ENCODE measurements at places on chromosomes 1 and 21. TPM values are rescaled to one million over a fixed set of nuclear protein-coding genes. Genes with fewer than 3 reads are reported as not detected.

ZFP69B gene
- total RNA-seq: 4.2 TPM

ZSWIM5 gene
- total RNA-seq: 0.14 TPM

TRAPPC3 gene
- total RNA-seq: 110 TPM

CFAP126 gene
- not detected for total RNA-seq

G0S2 gene
- not detected for total RNA-seq

GRCh38 chr1:162916407-162916806 is 55.4 kb upstream of the CCDC190 start:
- peak; percentile 37 for DNase-seq

DNA sequence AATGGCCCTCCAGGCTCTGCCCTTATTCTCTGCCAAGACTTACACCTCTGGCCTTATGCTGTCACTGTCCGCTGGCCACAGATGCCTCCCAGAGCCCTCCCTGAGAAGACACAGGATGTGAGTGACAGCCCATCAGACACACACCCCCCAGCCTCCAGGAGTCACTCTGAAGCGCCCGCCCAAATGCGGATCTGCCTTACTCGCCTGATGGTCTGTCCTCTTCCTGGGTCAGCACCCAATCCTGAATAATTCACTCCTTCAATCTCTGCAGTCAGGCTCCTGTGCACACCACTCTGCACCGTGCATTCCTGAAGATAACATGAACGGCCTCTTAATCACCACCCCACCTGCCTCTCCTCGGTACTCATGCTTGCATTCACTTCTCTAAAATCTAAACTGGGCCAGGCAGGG is 14.7 kb downstream of the CLSTN1 start:
- no peak for DNase-seq

- no peak for DNase-seq
These were observed 258.7 kb downstream of the CAMTA1 start for GRCh38 chr1:7043719-7044535.

- DNase-seq: peak; percentile 78
These were observed 6.6 kb upstream of the NUP133 start for GRCh38 chr1:229514578-229515275.

DNA sequence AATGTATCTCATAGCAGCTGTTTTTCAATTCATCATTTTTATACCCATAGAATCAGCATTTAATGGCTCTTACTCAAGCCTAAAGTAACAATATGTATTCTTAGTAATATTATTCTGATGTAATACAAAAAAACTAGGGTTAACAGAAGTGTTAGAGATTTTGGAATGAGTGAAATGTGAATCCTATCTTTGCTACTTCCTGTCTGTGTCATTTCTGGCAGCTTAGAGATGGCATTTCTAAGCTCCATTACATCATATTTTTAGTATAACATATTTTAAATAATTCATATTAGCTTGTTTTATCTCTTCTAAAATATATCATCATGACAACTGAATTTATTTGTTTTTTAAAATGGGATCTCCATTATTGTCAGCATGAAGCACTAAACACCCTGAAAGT is 90.2 kb downstream of the LRRC7 start:
- no peak for DNase-seq

GRCh38 chr1:19773485-19773884 is 26.2 kb downstream of the TMCO4 start:
- no peak for DNase-seq

- no peak for DNase-seq
These were observed 26.7 kb downstream of the SNX7 start for GRCh38 chr1:98688110-98688739.

- peak; percentile 72 for DNase-seq
These were observed 24.5 kb upstream of the POU2F1 start for GRCh38 chr1:167196166-167196565.

DNA sequence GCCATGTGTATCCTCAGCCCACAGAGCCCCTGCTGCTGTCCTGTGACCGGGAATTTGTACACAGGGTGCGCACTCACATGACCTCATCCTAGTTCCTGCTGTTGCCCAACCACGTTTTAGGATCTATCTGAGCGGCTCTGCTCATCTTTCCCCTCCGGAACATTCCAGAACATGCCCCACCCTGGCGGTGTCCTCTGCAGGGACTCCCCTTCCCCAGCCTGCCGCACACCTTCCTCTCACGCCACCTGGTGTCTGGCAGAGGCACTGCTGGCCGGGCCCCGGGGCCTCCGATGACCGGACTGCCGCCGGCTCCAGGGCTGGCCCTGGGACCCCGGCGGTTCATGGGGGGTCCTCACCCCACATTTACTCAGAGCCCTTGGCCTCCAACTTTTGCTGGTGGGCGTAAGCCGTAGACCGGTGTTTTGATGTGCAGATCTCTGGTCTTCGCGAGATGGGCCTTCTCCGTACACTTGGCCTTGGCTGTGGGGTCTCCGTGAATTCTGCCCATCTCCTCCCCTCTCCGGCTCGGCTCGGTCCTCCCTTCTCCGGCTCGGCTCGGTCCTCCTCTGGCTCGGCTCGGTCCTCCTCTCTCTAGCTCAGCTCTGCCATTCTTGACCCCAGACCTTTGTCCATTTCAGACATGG is 29.5 kb downstream of the ARHGEF16 start:
- no peak for DNase-seq

- no peak for DNase-seq
These were observed 141.4 kb downstream of the SMYD3 start for GRCh38 chr1:246365708-246366107.

DNA sequence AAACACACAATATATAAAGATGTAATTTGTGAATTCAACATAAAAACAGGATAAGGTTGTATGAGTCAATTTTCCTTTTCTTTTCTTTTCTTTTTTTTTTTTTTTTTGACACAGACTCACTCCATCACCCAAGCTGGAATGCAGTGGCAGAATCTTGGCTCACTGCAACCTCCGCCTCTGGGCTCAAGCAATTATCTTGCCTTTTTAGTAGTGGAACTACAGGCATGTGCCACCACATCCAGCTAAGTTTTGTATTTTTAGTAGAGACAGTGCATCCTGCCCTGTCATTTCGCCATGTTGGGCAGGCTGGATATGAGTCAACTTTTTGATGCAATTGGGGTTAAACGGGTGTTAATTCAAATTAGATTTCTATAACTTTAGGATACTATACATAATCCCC is 10.3 kb upstream of the SPRR2B start:
- DNase-seq: peak; percentile 8

DNA sequence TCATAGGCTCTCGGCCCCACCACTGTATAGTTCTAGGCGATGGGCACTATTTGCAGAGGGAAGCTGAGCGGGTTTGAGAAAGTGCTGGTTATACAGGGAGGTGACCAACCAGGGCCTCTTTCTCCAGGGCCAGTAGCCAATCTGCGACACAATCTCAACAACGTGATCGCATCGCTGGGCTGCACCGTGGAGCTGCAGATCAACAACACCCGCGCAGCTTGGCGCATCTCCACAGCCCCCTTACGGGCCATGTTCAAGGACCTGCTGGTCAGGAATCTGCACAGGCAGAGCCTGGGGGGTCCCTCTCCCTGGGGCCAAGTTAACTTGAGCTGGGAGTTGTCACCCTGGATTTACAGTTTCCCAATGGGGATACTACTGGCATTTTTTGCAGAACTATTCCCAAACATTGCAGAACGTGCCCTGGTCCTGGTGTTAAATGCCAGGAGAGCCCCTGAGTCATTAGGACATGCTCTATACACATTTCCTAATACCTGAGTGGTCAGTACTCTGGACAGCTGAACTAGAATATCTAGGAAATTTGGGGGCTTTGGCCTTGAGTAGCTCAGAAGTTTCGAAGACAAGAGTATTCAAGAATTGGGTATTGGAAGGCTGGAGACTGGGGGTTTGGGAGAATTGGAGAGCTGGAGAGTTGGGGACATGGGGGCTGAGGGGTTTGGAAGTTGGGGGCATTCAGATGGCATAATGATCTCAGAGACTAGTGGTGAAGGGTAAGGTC is 6.9 kb downstream of the DCST1 start:
- no peak for DNase-seq

Data from A172 (cell line).